Tongue (tissue), 3 donors: ENCODE measurements at places on chromosomes 7 and 10.

DNA sequence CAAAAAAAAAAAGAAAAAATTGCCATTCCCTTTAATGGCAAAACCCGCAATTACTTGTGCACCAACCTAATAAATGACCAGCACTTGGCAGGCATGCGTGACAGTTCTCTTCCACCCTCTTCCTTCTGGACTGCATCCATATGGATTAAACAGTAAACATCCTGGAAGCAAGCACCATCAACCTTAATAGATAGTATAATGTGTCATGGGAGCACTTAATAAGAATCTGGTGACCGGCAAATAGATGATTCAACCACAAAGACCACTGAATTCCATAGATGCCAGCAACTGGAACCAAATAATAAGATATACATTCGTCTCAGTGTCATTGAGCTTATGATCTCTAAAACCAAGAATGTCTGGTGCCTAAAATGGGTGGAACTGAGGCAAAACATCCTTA is 610.2 kb downstream of the CALN1 start:
- no peak for DNase-seq

DNA sequence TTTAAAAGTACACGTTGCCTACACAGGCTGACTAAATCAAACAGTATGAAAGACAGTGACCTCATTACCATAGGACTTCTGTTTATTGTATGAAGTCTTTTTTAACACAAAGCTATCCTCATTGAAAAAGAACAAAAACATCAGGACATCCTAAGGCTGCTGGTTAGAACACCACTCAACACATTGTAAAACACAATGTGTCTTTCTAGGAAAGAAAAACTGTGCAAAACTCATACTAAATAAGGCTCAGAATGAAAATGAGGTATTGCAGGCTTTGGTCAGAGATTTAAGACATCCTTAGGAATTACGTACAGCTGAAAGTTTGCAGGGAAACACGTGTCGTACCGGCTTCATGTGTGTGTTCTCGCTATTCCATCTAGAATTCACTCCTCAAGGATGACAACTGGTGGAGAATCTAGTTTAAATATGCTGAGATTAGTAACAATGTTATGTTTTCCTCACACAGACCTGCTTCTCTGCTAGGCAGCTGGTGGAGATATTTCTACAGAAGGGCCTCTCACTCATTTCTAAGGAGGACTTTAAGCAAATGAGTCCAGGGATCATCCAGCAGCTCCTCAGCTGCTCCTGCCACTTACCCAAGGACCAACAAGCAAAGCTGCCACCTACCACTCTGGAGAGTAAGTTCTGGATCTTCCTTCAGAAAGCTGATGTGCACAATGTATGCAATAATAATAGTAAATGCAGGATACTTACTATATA is 29.3 kb downstream of the SLC39A12 start:
- DNase-seq, result peak; percentile 75

DNA sequence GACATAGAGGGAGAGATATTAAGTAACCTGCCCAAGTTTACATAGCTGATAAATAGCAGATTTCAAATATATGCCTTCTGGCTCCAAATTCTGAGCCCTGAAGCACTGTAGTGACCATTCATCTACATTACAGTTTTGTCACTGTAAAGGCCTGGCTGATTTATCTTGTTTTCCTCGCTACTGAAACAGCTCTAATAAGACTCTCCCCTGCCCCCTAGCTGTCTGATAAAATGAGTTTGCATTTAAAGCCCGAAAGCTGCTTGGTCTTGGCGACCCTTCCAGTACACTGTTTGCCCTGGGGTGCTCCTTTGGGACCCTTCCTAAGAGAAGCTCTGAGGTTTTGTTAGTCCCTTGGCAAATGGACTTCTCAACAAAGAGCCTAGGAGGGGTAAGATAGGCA is 59.7 kb upstream of the RAB11FIP2 start:
- peak; percentile 16 for DNase-seq

DNA sequence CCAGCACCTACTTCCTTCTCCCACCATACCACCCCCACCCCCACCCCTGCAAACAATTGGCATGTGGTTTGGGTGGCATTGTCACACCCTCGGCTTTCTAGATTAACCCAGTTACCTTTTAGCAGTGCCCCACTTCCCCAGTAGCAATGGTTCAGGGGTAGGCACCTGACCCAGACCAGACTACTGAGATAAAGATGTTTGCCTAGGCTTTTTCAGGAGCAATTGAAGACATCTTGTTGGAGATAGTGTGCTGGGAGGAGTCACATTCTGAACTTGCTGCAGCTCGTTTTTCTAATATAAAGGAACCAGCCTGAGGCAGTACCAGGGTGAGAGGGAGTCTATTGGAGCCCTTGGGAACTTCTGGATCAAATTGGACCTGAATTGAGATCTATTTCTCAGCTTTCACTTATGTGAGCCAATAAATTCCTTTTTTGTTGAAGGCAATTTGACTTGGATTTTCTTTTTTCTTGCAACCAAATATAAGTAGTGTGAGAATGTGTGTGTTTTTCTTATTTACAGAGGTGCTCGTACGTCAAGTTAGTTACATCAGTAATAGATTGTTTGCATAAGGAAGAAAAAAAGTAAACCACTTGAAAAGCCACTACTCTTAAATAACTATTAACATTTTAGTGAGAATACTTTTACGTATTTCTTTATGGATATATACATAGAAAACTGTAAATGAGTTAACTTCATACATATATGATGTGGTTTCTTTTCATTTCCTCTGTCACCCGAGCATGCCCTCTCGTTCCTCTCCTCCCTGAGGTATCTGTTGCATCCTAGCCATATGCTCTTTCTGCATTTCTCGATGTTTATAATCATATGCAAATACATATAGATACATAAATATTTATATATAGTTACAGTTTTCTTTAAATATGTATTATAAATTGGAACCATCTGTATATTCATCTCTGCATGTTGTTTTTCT is 38.0 kb downstream of the RAB18 start:
- no peak for DNase-seq

- no peak for DNase-seq
These were observed 1.3 kb upstream of the LRRC18 start for GRCh38 chr10:48940958-48941357.
